ENCODE measurements at places on chromosomes 16 and 17.

DNA sequence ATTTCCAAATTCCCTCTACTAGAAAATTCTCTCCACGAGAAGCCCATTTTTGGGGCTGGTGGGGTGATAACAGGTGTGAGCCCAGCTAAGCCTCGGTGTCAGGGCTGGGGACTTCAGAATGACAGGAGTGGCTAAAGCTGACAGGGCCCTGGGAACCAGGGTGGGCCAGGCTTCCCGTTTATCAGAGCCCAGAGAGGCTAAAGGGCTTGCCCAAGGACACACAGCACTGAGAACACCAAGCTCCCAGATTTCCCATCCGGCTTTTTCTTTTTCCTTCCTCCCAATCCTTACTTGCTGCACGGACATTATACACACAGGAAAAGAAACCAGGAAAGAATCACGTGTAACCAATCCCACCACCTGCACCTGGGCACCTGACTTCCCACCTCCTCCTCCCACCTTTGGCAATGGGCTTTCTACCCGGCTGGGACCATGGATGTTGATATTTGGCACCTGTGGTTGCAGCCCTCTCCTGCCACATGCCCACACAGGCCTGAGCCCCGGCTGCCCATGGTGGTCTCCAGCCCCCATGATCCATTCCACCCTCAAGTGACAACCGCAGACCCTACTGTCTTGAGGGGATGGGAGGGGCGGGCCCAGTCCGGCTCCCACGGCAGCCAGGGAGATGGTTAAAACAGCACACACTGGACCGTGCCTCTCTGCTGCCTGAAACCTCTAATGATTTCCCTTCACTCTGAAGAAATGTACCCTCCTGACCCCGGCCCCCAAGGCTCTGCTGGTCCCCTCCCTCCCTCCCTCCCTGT lies 78.9 kb downstream of the ENGASE start:
- no peak for DNase-seq

DNA sequence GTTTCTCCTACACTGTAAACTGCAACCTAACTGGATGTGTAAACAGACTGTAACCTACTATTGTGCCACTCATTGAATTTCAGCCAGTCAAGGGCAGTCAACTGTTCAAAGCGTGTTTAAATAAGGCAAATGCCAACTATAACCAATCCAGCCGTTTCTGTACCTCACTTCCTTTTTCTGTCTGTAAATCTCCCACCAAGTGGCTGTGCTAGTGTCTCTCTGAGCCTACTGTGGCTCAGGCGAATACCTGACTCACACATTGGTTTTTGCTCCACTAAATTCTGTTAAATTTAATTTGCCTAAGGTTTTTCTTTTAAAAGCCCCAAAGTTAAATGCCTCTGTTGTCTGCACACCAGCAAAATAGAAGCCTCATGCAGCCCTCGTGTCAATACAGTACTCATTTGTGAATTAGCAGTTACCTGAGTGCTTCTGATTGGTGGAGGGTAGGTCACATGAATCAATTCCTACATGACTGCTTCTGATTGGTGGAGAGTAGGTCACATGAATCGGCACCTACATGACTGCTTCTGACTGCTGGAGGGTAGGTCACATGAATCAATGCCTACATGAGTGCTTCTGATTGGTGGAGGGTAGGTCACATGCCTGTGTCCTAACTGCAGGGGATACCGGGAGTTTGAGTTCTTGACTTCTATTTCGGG lies 31.1 kb upstream of the CCR7 start:
- DNase-seq, result no peak

DNA sequence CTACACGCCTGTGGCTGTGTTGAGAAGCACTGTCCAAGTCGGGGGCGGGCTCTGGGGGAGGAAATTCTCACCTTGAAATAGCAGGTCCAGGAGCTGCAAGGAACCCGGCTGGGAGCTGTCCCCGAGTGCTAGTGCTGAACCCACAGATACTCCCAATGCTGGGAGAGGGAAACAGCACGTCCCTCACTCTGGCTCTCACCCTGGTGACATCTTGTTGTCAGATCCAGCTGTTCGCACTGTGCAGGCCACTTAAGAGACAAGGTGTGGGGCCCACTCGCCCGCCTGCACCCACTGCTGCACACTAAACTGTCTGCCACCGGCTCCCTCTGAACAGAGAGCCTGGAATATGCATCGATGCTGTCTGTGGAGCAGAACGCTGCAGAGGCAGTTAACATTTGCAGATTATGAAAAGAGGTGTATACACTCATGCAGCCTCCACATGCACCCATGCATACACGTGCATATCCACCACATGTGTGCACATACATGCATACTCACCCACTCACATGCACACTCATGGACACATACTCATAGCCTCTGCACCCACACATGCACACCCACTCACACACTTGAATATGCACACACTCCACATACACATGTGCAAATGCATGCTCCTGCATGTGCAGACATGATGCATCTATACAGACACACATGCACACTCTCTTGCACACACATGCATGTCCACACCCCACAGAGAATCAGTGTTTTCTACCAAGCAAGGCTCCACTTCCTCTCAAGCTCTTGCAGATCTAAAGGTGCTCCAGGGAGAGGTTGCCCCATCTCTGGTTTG lies 42.0 kb downstream of the MGAT5B start:
- DNase-seq, result peak; percentile 54

DNA sequence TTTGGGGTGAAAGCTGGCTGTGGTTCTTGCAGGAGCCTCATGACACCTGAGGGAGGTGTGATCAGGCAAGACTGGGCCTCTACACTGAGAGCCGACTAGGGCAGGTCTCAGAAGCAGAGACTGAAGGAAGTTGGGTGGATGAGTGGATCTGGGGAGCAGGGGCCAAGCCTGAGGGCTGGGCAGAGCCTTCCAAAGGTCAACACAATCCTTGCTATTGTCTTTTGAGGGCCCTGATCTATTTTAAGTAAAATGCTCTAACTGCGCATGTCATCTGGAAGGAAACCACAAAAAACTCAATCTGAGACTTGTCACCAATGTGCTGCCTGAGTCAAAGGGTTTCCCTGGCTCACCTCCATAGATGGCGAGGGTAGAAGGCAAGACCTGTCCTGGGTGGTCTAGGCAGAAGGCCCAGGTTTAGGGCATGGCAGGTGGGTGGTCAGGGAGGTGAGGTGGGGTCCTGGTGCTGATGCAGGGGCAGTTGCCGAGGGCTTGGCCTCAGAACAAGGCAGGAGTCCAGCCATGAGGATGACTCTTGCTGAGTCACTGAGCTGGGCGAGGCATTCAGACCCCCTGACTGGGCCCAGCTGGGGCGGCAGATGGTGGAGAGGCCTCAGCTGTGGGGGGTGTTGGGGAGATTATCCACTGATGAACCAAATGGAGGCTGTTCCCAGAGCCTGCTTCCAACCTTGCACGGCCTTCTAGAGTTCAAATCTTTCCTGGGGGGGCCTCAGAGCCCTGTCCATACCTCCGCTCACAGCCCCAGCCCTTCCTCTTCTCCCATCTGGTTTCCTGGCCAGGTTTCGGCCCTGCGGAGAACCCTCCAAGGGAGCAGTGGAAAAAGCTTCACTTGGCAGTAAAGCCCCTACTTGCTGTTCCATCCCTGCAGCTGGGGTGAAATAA lies 5.1 kb downstream of the MVP start:
- DNase-seq, result peak; percentile 69

DNA sequence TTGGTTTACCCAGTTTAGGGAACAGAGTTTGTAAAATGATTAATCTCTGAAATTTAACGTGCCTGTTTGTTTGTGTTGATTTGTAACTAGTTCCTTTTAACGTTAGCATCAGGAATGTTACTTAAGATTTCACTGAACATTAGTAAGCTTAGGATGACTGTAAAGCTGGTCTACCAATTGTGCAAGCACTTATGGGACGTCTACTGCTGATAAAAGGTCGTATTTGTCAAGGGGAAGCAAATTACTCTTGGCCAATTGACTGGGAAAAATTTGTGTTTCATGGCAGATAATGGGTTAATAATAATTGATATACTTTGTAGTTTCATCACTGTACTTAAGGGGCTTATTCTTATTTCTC lies 11.8 kb downstream of the METTL9 start:
- DNase-seq, result no peak

GRCh38 chr16:1485847-1486496 lies 2.8 kb downstream of the PTX4 start:
- no peak for DNase-seq

GRCh38 chr17:42428141-42428944 lies 5.3 kb upstream of the CAVIN1 start:
- DNase-seq, result no peak

DNA sequence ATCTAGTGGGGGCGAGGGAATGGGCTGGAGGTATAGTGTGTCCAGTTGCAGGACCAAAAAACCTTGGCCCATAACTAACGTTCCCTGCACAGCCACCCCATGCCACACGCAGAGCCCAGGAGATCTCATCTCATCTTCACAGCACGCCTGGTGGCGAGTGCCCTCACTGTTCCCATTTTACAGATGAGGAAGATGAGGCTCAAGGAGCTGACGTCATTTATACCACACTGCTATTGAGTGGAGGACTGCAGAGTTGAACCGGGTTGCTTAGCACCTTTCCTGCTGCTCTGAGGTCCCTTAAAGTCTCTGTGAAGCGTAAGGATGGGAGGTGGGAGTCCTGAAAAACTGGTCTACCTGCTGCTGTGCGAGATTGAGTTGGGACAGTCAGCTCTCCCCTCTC lies 172.5 kb downstream of the XYLT1 start:
- no peak for DNase-seq

- DNase-seq, result no peak
Measured at GRCh38 chr17:1735834-1736347, 6.8 kb upstream of the SERPINF2 start.

DNA sequence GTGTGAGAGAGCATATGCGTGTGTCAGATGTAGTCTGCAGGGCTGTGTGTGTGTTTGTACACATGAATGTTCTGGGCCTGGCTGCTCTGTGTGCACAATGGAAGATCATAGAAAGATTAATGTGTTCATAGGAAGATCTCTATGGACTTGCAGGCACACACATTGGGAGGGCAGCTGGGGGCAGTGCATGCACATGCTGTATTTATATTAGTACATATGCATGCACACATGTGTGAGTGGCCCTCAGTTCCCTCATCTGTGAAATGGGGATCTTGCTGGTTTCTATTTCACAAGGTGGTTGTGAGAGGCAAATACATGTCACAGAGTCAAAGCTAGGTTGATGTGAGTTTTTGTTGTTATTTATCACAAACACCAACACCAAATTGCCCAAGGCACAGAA lies 2.1 kb downstream of the CA7 start:
- DNase-seq, result no peak

DNA sequence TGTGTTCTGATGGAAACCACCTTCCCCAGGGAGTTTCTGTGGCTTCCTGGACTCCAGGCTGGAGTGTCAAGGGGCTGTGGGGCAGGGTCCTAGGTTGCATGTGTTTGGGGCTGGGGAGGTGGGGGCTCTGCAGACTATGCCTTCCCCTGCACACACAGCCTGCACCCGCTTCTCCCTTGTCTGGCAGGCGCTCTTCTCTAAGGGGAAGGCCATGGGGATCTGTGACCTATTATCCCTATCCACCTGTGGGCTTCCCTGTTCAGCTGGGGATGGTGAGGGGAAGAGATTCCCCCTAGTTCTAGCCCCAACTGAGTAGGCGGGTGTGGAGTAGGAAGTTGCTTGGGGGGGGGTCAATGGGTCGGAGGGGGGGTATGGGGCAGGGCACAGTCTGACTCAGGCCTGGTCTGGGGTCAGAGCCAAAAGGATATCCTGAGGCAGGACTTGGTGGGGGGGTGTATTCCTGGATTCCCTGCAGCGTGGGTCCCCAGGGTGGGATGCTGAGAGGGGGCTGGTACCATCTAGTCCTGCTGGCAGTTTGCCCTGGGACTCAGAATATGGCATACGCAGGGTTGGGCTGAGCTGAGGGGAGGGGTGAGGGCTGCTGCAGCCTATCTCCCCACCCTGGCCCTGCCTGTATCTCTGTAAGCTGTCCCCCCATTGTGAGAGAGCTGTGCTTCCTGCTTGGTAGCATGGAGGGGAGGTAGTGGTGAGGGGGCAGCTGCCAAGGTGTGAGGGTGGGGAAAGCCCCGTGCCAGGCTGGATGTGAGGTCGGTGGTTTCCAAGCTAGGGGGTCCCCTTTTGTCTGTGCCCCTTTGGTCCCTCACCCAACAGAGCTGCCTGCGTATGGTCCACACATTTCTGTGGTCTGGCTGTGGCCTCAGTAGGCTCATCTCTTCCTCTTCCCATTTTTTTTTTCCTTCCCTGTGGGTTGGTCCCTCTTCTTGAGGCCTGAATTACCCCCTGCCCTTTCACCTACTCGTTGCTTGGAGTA lies 14.7 kb downstream of the RARA start:
- DNase-seq, result no peak

- no peak for DNase-seq
Measured at GRCh38 chr17:67588326-67588725, 129.4 kb upstream of the NOL11 start.

GRCh38 chr16:4664538-4665418 lies 28.6 kb upstream of the NUDT16L1 start:
- peak; percentile 65 for DNase-seq

DNA sequence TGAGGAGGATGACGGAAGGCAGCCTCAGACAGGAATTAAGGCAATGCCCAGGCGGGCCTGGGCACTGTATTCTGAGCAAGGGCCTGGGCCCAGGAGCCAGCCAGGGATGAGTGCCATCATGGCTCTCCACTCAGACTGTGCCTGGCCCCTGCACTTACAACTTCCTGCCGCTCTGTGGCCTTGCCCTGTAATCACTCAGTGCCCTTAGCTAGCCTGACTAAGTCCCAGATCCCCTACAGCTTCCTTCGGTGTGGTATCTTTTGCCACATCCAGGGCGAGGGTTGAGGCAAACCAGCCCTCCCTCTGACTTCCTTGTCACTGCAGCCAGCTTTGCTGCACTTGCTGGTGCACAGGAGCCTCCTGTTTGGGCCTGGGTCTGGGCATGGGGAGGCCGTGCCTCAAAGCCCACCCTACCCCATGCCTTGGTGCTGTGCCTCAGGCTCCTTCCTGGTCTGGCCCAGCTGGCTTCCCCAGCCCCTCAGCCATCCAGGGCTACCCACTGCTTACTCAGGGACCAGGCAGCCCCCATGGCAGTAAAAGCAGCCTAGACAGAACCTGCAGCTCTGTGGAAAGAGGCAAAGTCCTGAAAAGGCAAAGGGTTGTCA lies 9.3 kb downstream of the SLC46A1 start:
- DNase-seq, result no peak
